ENCODE measurements at places on chromosomes 3 and 15. TPM values are rescaled to one million over a fixed set of nuclear protein-coding genes. Genes with fewer than 3 reads are reported as not detected.

DNA sequence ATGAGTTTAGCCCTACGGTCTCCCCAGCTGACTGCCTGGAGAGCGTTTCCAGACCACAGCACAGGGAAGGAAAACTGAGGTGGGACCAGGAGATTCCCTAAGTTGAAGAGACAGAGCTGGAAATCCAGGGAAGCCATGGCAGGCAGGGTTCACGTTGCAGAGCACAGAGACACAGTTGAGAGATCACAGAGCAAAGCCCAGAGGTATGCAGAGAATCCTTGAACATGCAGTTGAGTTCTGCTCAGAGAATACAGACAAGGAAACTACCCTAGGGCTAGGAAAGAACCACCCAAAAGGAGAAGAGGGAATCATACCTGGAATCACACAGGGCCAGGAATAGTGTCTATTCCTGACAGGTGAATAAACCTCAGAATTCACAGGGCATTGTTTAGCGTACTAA lies 14.3 kb downstream of the SLC28A1 start:
- DNase-seq: no peak

DNA sequence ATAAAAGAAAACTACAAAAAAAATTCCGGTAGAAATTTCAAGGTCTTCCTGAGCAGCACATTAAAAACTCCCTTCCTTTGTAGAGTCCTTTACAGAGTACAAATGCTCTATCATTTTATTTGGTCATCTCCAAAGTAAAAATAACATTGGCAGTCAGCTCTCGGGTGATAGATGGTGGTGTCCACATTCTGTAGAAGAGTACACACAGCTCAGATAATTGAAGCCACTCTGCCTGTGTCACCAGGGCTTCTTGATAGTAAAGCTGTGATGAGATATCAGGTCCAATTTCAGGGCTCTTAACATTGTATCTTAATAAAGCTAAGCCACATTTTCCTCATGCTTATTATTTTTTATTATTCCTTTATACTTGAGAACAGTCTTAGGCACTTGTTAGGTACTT lies 371.6 kb downstream of the TAFA4 start:
- DNase-seq: no peak

- DNase-seq: no peak
Observed at GRCh38 chr3:136353461-136353860, 103.3 kb downstream of the PCCB start.

- DNase-seq: no peak
Observed at GRCh38 chr15:47787875-47788274, 70.6 kb downstream of the SEMA6D start.

DNA sequence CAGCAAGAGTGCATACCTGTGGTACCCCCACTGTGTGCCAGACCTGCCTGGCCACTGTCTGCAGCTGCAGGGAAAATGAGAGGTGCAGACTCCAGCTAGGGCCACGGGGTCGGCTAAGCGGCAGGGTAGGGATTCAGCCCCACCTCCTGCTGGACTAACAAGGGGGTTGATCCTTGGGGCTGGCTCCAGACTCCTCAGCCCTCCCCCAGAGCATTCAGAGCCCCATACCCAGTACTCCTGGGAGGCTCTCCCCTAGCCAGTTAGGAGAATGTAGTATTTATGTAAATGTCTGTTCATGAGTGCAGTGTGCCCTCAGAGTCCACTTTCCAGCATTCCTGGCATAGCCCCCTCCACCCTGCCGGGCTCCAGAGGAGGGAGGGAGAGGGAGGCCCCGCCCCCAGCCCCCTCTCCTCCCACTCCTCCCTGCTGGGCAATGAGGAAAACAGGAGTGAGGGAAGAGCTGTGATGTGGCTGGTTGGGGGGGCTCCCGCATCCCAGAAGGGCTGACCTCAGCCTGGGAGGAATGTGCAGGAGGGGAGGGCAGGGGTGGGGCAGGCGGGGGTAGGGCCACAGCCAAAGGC lies 4.5 kb upstream of the SEMA3B start:
- DNase-seq: peak; percentile 79

DNA sequence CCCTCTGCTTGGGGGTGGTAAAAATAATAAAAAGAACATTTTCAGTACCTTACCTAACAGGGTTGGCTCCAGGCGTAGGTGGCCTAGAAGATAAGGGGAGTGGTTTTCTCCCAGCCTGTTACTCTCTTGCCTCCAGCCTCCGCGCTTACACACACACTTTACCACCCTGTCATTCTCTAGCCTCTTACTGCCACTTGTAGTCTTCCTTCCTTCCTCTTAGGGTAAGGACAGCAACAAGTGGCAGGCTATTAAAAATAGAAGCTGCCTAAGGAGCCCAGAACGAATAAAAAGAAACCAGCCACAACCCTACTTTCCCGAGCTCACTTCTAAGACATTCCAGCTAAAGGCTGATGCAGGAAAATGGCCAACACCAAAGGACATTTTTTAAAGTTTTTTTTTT lies 9.6 kb upstream of the LIPH start:
- no peak for DNase-seq

DNA sequence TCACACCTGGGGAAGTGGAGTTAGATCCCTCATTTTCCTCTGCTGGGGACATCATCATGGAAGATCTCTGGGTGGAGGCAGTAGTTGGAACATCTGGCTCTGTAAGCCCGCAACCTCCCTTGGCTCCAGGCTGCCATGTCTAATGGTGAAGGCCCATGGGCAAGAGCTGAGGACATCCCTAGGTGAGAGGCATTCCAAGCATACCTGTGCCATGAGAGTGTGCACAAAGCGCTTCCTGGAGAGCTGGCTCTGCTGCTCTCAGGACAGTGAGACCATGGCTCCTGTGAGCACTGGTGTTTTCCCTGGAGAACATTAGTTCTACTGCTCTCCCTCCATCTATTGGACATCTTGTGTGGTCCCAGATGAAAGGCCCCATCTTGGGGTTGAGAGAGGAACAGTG lies 7.7 kb downstream of the MAPKAPK3 start:
- no peak for DNase-seq

DNA sequence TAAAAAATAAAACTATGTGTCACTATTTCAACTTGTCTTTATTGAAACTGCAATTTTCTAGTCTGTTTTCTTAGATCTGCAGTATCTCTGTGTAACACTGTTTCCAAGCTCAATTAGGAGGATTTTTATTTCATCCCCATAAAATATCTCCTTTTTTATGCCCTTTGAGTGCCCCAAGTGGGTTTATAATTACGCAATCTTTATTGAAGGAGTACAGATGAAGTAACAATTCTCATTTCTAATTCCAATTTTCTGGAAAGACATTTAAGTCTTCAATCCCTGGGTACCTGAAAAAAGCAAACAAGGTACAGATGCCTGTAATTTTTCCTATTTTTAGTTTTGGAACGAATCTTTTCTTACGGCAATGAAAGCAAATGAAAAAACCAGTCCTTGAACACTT lies 61.3 kb downstream of the CYP19A1 start:
- no peak for DNase-seq

- DNase-seq: no peak
Observed at GRCh38 chr15:40739047-40739446, 16.0 kb downstream of the RMDN3 start.

DNA sequence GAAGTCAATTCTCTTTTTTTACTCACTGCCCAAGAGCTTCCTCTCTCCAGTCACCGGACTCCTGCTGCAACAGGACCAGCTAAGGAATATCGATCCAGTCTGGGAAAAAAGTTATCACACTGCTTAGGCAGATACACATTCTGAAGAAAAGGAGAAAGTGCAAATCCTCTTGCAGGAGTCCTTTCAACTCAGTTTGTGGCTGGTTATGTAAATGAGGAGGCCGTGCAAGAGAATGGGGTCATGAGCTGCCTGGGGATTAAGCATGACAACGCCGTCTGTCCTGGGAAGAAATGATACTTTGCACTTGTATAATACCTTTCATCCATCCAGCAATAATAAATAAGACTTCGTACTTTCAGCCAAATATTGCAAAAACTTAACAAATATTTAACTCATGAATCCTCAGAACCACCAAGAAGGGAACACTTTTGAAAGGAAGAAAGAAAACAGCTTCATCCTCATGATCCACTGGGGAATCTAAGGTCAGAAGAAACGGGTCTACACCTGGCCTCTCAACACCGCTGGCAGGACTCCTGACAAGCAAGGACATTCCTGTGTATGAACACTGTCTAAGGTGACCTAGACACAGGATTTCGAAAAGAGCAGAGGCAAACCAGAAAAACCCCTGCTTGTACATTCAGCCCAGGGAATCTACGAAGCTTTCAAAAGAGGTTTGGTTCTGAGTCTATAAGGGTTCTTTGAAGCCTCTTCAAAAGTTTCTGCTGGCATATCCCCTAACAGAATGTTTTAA lies 13.1 kb upstream of the WWTR1 start:
- no peak for DNase-seq

DNA sequence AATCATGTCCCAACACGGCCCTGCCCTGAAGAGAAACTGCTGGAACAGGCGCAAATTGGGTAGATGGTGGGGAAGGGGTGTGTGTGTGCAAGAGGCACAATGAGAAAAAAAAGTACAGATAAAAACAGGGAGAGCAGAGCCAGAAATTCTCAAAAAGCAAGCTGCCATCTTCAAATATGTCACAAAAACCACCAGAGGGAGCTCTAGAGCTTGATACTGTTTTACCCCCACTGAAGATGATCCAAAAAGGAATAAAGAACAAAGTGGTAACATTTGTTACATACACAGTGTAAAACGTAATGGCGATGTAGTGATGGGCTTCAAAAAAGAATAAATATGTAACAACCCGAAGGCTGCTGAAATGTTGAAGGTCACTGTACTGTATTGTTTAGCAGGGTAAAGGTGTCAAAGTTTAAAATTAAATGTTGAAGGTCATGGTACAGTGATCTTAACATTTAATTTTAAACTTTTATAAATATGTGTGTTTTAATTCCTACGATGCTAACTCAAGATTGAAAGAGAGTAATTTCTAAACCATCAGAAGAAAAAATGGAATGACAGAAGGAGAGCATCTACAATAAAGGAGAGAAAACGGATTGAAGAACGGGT lies 6.0 kb downstream of the SNRPA1 start:
- no peak for DNase-seq

DNA sequence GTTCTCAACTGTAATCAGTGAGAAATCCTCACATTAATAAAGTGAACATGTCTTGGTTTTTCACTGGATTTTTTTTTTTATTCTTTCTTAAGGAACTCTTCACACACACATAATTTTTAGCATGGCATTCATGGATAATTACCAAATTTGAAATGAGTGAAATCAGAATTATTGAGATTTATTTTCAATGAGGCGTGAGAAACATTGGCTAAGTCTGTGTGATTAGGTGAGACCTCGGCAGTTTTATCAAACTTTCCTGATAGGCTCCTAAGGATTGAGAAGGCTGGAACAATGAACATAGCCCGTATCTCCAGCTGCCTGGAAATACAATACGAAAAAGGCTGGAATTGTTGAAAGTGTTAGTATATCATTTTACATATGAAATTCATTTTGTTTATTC lies 35.5 kb downstream of the MDFIC2 start:
- DNase-seq: no peak

CPLX3 gene
- not detected for total RNA-seq

SOX2 gene
- 0.09 TPM for total RNA-seq

SHC4 gene
- total RNA-seq: 4.1 TPM

CIAO2A gene
- 55.4 TPM for total RNA-seq

CCR4 gene
- 0.32 TPM for total RNA-seq

DUOXA2 gene
- total RNA-seq: not detected

TM4SF18 gene
- 6.0 TPM for total RNA-seq

Measured in heart left ventricle (tissue), 16 donors.